ENCODE measurements at places on chromosomes 5 and 9.

DNA sequence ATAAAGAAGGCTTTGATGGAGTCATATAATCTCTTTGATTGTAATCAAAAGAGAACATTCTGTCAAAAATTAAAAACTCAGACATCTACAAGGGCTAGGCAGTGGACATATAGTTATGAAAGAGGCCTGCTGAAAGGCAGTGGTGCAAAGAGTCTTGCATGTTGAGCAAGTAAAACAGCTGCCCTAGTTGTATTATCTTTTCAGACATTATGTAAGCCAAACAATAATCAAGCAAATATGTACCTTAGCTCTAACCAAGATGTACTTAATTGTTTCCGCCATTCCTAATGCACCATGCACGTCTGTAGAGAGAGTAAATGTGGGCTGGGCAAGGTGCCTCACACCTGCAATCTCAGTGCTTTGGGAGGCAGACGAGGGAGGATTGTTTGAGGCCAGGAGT is 14.3 kb downstream of the GAPT start:
- DNase-seq = no peak

DNA sequence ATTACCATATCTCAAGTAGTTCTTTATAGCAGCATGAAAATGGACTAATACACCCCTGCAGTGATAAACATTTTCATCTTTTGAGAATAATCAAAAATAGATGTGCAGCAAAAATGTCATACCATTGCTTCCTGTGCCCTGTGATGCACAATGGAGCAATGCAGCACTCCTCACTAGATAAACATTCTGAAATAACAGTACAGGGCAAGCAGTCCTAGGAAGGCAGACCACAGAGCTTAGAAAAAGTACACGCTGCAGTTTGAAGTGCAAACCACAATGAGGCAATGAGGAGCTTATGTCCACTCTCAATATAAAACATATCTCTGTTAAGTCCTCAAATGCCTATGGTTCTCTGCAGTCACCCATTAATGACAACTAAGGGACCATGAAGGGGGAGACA is 367.6 kb downstream of the PDE4D start:
- no peak for DNase-seq

- no peak for DNase-seq
Observed at GRCh38 chr9:18863791-18864190, 169.2 kb downstream of the SAXO1 start.

DNA sequence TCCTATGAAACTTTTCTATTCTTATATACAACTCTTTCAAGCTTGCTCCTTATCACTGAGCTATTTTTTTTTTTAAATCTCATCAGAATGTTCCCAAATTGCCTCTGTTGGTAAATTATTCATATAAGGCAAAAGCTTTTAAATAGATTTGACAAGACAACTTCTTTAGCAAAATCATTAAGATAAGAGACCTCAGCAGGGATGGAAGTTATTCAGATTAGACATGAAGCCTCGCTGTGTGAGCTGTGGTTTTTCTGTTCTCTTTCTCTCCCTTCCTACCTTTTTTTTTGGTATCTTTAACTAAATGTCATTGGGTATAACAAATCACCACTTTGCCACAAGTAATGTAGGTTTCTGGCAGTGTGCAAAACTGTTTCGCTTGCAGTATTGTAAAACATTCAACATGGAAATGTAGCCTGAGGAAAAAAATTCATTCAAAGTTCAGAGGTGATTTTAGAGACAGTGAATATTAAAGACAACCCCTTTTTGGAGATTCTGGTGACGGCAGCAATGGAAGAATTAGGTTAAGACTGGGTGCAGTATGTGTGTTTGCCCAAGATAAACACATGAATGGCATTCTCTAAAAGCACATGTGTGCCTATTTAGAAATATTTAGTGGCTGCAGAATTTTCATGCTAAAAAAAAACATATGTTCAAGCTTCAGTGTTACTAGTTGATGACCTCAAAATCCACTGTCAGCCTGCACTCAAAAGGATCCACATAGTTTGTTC is 467.1 kb downstream of the ZNF608 start:
- DNase-seq = no peak

- DNase-seq = no peak
Observed at GRCh38 chr5:105899726-105900125, 1771.0 kb downstream of the EFNA5 start.

DNA sequence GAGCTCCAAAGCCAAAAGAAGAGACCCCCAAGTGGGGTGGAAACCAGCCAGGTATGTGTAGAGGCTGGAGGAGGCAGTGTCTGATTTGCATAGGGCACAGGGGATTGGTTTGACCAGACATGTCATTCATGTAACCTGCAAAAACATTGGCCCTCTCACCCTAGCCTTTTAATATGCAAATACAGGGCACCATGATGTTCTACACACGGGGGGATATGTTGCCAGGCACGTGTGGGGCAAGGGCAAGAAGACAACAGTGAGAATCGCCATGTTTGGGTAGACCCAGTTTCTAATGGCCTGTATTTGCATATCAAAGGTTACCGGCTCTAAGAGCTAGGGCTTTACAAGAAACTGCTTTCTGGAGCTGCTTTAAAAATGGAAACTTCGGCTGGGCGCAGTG is 208.9 kb downstream of the GOLPH3 start:
- DNase-seq = no peak

GRCh38 chr9:120402741-120403542 is 177.0 kb downstream of the CDK5RAP2 start:
- no peak for DNase-seq

DNA sequence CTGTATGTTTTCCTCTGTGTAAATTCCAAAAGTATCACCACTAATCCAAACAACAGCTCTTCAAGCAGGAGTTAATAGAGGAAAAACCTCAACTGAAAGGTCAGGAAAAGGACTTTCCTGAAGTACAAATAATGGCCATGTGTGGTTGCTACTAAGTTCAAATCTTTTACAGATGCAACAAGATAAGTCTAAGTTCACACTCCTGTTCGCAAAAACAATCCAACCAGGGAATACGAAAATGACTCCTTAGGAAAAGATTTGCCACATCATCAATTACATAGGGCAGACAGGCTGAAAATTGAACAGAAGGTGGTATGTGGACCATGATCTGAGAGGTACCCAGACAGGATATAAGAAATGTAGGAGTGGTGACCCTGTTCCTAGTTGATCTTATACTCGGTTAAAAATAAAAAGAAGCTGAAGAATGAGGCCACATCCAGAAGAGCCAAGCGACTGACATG is 210.2 kb downstream of the TSSK1B start:
- DNase-seq = no peak

- DNase-seq = no peak
Observed at GRCh38 chr5:5736007-5736406, 313.5 kb downstream of the ICE1 start.

- no peak for DNase-seq
Observed at GRCh38 chr5:178274781-178275537, 42.4 kb upstream of the PHYKPL start.

DNA sequence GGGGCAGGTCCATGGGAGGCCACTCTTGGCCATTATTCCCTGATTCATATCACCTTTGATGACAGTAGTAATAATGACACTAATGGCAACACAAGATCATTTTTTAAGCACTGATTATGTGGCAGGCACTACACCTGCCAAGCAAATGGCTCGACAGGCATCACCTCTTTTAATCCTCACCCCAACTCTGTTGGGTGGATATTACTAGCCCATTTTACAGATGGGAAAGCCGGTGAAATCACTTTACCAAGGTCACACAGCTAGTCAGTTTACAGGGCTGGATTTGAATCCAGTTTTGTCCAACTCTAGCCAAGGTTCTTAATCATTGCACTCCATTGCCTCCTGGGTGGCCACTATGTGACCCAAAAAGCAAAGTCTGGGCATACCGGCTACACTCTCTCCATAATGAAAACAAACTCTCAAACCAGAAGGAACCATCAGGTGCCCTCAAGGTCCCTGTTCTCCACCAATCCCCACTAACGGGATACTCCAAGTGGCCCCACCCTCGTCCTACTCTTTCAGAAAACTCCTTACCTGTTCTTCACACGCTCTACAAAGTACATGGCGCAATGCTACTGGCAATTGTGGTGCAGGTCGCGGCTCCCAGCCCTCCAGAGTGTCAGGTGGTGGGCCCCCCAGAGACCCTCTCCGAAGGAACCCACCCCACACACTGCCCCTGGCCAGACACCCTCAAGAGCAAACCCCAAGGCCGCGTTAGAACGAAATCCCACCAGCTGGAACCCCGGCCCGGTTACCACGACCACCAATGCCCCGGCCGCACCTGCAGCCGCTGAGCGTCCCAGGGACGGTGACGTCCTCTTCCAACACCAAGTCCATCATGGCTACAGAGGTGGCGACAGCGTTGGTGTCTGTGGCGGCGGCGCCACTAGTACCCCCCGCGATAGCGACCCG is 572 bp downstream of the CDK5RAP2 start:
- DNase-seq = no peak

- DNase-seq = no peak
Observed at GRCh38 chr5:21254161-21254560, 1266.2 kb upstream of the CDH18 start.

DNA sequence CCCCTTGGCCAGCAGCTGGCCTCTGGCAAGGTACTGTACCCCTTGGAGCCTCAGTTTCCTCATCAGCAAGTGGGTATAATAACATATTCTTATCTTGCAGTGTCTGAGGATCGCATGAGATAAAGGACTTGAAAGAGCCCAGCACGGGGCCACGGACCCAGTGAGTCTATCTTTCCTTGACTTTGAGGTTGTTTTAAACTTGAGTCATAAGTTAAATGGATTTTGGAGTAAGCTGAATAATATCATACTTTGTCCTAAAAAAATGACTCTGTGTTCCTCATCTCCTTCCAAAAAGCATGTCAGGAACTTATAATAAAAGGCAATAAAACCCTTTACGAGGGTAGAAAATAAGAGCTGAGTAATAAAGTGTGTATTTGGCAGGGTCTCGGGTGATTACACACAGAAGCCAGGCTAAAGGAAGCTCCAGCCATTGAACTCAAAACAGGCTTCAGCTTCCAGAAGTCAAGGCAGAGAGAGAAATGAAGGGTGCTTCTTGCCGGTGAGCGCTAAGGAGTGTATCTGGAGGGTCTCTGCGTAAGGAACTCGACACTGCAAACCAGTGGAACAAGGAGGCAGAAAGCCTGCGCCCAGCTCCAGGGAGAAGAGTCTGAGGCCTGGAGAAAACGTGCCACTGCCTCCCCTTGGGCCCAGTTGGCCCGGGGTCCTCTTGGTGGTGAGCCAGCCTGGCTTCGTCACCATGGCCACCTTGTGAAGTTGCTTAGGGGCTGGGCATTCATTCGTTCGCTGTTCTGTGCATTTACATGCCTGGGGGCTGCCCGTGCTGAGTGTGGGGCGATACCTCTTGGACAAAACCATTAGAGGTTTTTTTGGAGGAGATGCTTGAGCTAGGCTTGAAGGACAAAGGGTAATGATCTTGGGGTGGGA is 72.4 kb upstream of the PHYKPL start:
- DNase-seq = no peak

DNA sequence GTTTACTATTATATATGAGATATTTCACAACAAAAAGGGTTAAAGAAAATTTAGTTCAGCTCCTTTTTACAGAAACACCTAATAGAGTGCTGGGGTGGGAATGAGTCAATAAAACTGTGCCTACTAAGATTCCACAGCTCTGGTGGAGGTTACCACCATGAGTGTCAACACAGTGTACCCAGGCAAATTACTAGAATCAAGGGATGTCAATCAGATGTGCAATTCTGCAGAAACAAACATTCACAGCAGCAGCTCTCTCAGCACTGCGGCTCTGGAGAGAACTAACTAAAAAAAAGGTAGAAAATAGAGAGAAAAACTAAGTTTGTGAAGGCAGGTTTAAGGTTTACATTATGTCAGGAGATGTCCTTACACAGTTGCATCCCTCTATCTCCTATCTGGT is 1313.0 kb downstream of the MAT2B start:
- DNase-seq = no peak

GRCh38 chr5:142697356-142698255 is 11.7 kb upstream of the FGF1 start:
- no peak for DNase-seq

- no peak for DNase-seq
Observed at GRCh38 chr5:154474396-154475334, 3.4 kb downstream of the HAND1 start.

- no peak for DNase-seq
Observed at GRCh38 chr9:112726428-112726827, 8.5 kb upstream of the INIP start.

DNA sequence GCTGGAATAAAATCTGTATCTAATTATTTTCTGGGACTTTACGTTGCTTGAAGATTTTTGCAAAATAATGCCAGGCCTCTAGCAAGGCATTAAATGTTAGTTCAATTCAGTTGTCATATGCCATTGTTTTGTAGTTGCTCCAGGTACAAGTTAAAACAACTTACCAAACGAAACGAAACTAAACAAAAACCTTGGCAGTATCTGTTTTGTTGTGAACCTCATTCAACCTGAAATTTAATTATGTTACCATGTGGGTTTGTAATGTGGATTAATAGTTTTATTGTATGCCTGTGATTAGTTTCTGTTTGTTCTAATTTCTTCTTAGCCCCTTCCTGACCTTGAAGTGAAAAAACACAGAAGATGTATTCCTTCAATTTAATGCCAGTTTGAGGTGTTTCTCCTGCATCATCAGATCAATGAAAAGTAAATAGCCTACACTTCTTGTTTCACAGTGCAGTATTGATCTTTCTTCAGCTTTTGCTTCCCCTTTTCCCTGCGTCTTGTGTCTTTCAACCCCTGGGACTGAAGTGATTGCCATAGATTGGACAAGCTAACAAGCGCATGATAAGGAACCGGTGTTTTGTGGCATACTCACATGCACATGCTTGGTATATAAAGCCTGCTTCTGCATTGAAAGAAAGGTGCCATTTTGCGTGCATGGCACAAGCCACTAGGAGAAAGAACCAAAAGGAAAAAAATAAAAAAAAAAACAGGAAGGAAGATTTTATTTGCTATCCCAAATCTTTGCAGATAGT is 699.0 kb upstream of the ARRDC3 start:
- no peak for DNase-seq

DNA sequence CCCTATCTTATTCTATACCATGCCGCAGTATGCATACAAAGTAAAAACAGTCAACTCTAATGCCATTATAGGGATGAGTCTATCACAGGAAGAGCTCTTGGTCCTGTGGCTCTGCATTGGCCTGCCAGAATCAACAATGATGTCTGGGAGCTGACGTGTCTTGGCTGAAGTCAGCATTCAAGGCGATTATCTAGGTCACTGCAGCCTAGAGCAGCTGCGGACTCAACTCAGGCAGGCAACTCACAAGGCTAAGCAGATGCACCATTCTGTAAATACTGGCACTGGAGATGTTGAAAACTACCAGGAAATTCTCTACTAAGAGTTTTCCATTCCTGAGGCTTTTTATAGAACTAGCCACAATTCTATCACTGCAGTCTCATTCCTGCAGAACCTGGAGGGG is 13.3 kb downstream of the SPATA9 start:
- no peak for DNase-seq
